ENCODE measurements at places on chromosomes 4 and X. TPM values are rescaled to one million over a fixed set of nuclear protein-coding genes. Genes with fewer than 3 reads are reported as not detected.

- DNase-seq: peak; percentile 5
These were observed 1139.7 kb downstream of the PCDH18 start for GRCh38 chr4:136392576-136392975.

- DNase-seq: no peak
These were observed 36.4 kb downstream of the TMEM154 start for GRCh38 chr4:152643153-152644035.

DNA sequence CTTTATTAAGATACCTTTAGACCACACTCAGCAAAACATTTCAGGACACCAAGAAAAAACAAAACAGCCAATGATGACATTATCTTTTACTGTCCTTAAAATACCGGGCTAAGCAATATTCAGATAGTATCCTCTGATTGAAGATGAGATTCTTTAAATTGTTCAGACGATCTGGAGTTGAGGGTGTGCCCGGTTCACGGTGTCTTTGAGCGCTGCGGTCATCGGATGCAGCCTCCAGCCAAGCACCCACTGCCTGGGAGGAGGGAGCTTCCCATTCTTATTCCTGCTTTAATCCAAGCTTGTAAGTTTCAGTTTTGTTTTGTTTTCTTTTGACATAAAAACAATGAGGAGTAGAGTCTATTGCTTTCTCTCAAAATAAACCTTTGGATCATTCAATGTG is 14.1 kb downstream of the FAM149A start:
- DNase-seq: no peak

DNA sequence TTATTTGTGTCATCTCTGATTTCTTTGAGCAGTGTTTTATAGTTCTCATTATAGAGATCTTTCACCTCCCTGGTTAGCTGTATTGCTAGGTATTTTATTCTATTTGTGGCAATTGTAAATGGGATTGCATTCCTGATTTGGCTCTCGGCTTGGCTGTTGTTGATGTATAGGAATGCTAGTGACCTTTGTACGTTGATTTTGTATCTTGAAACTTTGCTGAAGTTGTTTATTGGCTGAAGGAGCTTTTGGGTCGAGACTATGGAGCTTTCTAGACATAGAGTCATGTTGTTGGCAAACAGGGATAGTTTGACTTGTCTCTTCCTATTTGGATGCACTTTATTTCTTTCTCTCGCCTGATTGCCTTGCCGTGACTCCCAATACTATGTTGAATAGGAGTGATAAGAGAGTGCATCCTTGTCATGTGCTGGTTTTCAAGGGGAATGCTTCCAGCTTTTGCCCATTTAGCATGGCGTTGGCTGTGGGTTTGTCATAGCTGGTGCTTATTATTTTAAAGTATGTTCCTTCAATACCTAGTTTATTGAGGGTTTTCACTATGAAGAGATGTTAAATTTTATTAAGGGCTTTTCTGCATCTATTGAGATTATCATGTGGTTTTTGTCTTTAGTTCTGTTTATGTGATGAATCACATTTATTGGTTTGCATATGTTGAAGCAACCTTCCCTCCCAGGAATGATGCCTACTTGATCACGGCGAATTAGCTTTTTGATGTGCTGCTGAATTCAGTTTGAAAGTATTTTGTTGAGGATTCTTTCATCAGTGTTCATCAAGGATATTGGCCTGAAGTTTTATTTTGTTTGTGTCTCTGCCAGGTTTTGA is 72.7 kb upstream of the BOD1L1 start:
- DNase-seq: no peak

DNA sequence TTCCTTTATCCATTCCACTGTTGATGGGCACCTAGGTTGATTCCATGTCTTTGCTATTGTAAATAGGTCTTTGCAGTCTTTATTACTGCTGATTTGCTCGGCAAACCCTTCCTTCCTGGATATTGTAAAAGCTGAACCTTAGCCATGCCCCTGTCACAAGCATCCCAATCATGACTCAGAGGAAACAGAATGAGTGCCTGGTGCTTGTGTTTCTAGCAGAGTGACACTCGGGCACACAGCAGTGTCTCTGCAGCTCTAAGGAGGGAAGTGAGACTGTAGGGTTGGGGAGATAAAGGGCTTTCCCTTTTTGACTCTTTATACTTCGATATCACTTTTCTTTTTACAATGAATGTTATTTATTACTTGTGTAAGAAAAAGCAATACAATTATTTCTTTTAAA is 83.3 kb downstream of the AKAP4 start:
- no peak for DNase-seq

- no peak for DNase-seq
These were observed 22.4 kb downstream of the CLDN22 start for GRCh38 chr4:183297675-183298074.

DNA sequence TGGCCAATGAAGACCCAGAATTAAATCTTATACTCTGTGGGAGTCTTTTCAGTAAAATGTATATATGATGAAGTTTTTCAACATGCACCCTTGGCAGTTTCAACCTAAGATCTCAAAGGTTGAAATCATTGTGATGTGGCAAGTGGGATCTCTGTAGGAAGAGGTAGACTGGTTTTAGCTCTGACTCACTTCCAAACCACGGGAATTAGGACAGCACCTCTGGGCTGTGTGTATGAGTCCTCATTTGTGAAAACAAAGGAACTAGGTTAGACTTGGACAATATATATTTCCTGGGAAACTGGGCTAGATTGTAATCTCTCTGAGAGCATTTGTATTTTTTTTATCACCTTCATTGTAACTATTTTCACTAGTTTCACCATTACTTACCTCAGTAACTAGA is 333.0 kb downstream of the ADGRL3 start:
- peak; percentile 52 for DNase-seq

DNA sequence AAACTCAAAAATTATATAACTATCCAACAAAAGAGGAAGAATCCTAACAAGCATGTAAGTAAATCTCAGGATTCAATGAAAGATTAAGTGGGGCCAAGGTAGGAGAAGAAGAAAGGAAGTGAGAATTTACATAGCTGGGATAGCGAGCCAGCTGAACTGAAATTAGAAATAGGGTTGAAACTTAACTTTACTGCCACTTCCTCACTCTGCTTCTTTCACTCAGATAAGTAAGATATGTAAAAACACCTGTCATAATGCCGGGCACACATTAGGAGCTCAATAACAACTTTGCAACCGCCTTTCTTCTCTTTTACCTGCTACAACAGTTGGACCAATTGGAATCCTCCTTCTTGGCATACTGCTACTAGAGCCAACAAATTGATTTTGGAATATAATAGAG is 129.4 kb downstream of the CNKSR2 start:
- no peak for DNase-seq

DNA sequence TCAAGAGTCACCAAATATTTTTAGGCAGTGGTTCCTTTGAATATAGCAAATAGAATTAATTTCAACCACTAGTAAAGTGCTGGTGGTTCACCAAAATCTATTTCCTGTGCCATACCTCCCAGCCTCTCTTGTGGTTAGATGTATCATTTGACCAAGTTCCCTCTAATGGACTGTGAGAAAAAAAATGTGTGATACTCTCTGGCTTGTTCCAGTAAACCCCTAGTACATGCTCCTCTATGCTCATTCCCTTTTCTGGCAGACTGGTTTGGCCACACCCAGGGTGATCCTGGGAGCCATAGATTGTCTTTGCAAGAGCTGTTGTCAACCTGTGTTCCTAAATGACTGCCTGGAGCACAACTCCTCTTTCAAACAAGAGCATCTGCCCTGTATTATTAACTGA is 109.5 kb downstream of the FRAS1 start:
- no peak for DNase-seq

The ELMOD2 gene
- total RNA-seq: 60.5 TPM

DNA sequence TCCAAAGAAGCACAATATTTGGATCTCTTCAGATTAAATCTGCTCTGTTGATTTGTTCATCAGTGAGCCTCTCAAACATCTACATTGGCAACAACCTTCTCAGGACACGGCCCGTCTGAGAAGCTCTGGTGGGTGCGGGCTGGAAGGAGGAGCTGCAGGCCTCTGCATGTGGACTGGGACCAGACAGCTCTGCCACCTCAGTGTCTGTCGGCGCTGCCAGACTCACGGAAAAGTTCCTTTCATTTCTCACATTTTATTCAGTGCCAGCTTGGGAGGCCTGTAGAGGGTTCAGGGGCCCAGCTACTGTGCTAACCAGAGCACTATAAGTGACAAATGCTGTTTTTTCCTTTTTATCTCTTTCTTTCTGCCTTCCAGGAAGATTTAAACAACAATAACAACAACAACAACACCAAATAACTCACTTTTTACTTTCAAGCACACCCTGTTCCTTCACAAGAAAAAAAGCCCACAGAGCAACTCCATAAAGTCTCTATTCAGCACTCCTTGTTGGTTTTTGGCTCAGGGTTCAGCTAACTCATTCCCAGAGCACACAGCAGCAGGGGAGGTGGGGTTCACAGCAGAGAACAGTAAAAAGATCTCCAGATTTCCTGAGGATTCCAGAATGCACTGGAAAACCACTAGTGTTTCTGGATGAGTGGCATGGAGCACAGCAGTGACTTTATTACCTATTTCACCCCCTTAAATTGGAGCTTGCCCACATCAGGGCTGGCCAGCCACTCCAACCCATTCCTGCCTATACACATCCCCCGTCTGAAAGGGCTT is 23.2 kb upstream of the HOPX start:
- no peak for DNase-seq

DNA sequence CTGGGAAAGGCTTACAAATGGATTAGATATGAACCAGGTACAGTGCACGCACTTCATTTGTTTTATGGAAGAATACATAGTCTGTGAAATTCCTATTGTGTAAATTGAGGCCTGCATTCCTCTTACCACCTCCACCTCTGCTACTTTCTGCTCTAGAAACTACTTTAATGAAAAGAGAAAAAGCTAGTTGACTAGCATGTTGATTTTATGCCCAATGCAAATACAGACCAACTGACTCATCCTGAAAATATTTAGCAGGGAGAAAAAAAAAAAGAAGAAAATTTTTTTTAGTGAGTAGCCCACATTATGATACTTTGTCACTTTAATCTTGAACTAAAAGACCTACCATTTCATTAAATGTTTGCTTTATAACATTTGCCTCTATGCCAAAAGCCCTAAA is 41.2 kb downstream of the DCLK2 start:
- no peak for DNase-seq

- DNase-seq: no peak
These were observed 14.3 kb upstream of the PDHA2 start for GRCh38 chr4:95825546-95825945.

DNA sequence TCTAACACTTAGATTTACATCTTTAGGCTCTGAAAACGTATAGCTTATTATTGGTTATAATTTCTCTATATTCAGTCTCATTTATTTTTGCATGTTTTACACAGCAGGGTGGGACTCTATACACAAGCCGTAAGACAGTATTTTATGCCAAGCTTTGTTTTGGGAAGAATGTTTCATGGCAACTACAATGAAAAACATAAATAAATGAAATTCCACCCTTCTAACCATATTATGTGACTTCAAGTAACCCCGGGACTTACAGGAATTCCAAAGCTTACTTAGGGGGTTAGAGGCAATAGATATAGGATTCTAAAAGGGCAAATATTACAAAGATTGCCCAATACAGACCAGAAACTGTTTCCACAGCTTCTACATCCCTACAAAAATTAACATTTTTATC is 370.9 kb downstream of the PRR32 start:
- no peak for DNase-seq

- DNase-seq: no peak
These were observed 49.2 kb downstream of the VSIG4 start for GRCh38 chrX:65990702-65991101.

The TENT5D gene
- not detected for total RNA-seq

DNA sequence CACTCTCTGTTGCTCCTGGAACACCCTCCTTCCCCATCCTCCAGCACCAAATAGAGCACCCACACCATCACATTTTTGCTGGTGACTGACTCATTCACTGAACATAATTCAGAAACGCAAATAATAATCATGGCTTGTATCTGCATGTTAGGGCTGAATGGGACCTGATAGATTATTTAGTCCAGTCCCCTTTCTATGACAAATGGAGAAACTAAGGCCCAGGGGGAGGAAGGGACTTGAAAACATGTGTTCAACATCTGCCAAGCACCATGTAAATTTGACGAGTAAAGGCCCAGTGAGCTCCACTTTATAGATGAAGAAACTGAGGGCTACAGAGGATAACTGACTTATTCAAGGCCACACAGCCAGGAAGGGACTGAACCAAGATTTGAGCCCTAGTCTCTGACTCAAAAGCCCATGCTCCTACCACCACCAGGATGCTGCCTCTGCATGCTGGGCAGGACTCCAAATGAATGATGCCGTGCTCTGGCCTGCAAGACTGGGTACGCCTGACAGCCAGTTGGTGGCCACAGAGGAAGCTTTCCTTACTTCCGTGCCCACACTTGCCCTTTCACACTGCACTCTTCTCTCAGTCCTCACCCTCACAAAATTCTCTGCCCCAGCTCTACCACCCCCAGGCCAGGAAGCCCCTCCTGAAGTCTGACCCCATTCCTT is 133.3 kb upstream of the PJA1 start:
- no peak for DNase-seq

DNA sequence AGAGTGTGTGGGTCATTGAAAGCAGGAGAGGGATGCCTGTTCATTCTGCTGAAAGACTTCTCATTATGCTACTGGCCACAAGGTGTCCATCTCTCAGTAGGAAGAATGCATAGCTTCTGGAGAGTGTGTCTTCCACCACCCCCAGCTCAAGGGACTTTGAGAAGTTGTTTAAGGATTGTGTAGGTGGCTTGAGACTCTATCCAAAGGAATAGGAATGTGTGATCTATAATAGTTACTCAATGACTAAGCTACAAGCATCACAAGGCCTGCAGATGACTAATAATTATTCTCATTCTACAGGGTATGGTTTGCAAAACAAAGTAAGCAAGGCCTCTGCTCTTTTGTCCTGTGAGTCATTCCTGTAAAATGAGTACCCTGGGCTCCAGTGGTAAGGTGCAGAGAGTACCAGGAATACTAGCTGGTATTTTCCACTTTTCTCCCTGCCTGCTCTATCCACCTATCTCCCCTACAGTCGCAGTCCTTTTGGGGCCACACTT is 279.8 kb upstream of the BOD1L1 start:
- peak; percentile 99 for DNase-seq

- DNase-seq: no peak
These were observed 995.5 kb downstream of the RAB28 start for GRCh38 chr4:12488672-12489071.

DNA sequence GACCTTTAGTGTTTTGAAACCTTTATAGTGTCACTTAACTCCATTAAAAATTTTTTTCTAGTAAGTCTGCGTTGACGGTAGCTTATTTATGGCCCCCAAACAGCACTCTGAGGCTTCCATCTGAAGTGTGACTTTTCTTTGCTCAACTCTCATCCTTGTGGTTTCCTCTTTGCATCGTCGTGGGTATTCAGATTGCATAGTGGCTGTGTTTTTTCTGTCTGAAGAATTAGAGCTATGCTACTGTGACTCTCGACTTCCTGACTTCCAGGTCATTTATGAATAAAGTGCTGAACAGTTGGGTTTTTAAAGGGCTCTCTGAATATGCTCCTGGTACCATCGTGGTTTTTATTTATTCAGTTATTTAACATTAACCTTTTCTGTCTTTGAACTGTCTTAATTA is 44.9 kb downstream of the JADE1 start:
- DNase-seq: no peak

All from kidney epithelial cell (primary cell).